ENCODE measurements at places on chromosomes 16 and 17. TPM values are rescaled to one million over a fixed set of nuclear protein-coding genes. Genes with fewer than 3 reads are reported as not detected.

The LDAF1 gene
- total RNA-seq, result 211 TPM

The ITGB4 gene
- total RNA-seq, result 543 TPM

The BAIAP3 gene
- total RNA-seq, result 6.2 TPM

The RHBDF2 gene
- 49.5 TPM for total RNA-seq

The UTS2R gene
- not detected for total RNA-seq

The ZNF689 gene
- total RNA-seq, result 5.4 TPM

The KRTAP4-6 gene
- 9.0 TPM for total RNA-seq

The MLLT6 gene
- 62.7 TPM for total RNA-seq

The SMYD4 gene
- 8.3 TPM for total RNA-seq

- peaks cover 87% of the 10 kb centered on the region for H3K27me3 ChIP-seq
- H3K36me3 ChIP-seq, result no peaks in the 10 kb centered on the region
- no peak overlapping the region for H3K27ac ChIP-seq
- no peaks in the 10 kb centered on the region for H3K4me1 ChIP-seq
- H3K4me3 ChIP-seq, result no peak overlapping the region
These were observed 159.1 kb upstream of the FOXF1 start for GRCh38 chr16:86351041-86351784.

DNA sequence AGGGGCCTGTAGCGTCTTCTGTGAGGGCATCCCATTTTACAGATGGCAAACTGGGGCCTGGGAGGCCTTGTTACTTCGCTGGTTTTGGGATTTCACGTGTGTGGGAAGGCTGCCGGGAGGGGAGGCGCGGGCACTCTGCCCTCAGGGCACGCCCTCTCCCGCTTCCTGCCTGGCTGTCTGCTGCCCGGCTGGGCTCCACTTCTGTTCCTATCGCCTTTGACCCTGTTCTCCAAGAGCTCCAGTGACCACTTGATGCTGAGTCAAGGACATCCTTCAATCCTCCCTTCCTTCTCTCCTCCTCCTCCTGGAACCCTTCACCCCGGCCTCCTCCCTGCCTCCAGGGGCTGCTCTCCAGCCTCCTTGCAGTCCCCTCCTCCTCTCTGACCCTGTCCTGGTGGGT, 16.0 kb downstream of the SPNS3 start:
- H3K27ac ChIP-seq, result no peak overlapping the region
- H3K4me1 ChIP-seq, result peaks cover 7% of the 10 kb centered on the region
- H3K27me3 ChIP-seq, result no peaks in the 10 kb centered on the region
- DNase-seq, result no peak
- no peak overlapping the region for H3K4me3 ChIP-seq

DNA sequence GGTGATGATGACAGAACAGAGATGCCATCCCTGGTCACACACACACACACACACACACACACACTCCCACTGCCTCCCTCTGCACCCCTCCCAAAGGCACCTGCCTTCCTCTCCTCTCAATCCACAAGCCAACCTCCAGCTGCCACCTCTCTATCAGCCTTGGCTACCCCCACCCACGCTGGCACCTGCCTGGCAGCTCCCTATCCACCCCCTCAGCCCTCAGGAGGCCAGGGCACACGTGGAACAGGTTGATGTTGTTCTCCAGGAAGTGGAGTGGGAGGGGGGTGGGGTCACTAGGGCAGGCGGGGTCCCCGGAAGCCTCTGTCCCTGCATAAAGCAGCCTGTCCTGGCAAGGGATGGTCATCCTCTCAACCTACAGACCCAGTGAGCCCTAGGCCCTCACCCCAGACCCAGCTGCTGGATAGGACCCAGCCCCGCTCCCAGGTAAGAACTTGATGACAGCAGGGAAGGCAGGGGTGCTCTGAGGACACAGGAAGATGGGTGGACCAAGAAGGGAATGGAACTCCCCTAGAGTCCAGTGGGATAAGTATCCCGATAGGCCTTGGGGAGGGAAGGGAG, at the start of gene GSDMA:
TSS of gene GSDMA (plus strand) at position 363 of the 579 bp plus-strand sequence. CDS start 2,684 bp downstream, outside the sequence.
- no peaks in the 10 kb centered on the region for H3K36me3 ChIP-seq
- no peak for DNase-seq
- H3K4me3 ChIP-seq, result no peak within 1 kb of the TSS

DNA sequence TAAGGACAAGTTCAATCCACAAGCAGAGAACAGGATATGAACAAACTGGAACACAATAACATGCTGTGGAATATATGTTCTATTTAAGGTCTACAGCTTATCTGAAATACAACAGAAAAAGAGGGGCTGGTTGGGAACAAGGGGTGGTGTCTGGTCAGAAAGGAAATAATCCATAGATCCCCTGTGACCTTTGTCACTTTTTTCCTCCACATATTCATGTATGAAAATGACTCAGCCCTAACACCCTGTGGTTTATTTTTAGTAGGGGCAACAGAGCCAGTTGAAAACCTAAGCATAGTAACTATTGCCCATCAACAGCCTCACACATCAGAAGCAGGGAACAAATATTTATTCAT, 12.3 kb upstream of the SPAG9 start:
- H3K36me3 ChIP-seq, result no peaks in the 10 kb centered on the region
- no peaks in the 10 kb centered on the region for H3K27me3 ChIP-seq
- H3K4me3 ChIP-seq, result no peak overlapping the region
- H3K27ac ChIP-seq, result no peak overlapping the region
- peaks cover 2% of the 10 kb centered on the region for H3K4me1 ChIP-seq
- DNase-seq, result no peak

DNA sequence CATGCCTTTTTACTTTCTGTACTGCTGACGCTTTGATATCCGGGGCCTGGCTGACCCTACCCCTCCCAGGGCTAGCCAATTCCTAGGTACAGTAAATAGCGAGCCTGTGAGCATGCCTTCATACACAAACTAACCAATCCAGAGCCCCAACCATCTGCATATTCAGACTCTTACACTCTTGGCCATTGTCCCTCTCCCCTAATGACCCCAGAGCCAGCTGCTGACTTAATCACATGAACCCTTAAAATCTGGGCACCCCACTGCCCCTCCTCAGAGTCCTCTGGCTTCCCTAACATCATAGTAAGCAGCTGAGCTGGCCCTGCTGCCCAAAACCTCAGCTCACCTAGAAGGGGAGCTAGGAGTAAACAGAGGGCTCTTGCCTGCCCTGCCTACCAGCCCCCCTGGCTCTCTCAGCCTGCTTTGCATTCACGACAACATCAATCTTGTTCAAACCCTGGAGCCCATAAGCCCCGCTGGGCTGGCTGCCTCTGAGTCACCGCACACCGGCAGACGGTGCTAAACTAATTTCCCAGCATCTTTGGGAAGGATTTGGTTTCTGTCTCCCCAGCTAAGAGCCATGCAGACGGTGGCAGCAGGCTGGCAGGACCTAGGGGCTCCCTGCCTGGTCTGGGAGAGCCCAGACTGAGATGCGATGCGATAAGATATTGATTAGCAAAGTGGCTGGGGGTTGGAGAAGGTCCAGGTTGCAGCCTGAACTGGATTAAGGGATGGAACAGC, 63.2 kb downstream of the CLEC19A start:
- H3K27ac ChIP-seq, result no peak overlapping the region
- peaks cover 43% of the 10 kb centered on the region for H3K27me3 ChIP-seq
- DNase-seq, result no peak
- H3K4me1 ChIP-seq, result no peaks in the 10 kb centered on the region

- no peaks in the 10 kb centered on the region for H3K4me1 ChIP-seq
- H3K27ac ChIP-seq, result no peak overlapping the region
- H3K27me3 ChIP-seq, result no peaks in the 10 kb centered on the region
- H3K4me3 ChIP-seq, result no peak overlapping the region
- H3K36me3 ChIP-seq, result no peaks in the 10 kb centered on the region
These were observed 124.0 kb downstream of the RGS9 start for GRCh38 chr17:65261152-65261551.

- H3K4me3 ChIP-seq, result no peak overlapping the region
- no peaks in the 10 kb centered on the region for H3K36me3 ChIP-seq
- peaks cover 7% of the 10 kb centered on the region for H3K4me1 ChIP-seq
- no peaks in the 10 kb centered on the region for H3K27me3 ChIP-seq
- no peak overlapping the region for H3K27ac ChIP-seq
These were observed 13.0 kb downstream of the SPIRE2 start for GRCh38 chr16:89841275-89841674.

- H3K27ac ChIP-seq, result no peak overlapping the region
- no peaks in the 10 kb centered on the region for H3K27me3 ChIP-seq
- DNase-seq, result no peak
- H3K4me3 ChIP-seq, result no peak overlapping the region
- H3K36me3 ChIP-seq, result no peaks in the 10 kb centered on the region
- H3K4me1 ChIP-seq, result peaks cover 24% of the 10 kb centered on the region
These were observed 222.3 kb downstream of the MSI2 start for GRCh38 chr17:57478478-57479250.

DNA sequence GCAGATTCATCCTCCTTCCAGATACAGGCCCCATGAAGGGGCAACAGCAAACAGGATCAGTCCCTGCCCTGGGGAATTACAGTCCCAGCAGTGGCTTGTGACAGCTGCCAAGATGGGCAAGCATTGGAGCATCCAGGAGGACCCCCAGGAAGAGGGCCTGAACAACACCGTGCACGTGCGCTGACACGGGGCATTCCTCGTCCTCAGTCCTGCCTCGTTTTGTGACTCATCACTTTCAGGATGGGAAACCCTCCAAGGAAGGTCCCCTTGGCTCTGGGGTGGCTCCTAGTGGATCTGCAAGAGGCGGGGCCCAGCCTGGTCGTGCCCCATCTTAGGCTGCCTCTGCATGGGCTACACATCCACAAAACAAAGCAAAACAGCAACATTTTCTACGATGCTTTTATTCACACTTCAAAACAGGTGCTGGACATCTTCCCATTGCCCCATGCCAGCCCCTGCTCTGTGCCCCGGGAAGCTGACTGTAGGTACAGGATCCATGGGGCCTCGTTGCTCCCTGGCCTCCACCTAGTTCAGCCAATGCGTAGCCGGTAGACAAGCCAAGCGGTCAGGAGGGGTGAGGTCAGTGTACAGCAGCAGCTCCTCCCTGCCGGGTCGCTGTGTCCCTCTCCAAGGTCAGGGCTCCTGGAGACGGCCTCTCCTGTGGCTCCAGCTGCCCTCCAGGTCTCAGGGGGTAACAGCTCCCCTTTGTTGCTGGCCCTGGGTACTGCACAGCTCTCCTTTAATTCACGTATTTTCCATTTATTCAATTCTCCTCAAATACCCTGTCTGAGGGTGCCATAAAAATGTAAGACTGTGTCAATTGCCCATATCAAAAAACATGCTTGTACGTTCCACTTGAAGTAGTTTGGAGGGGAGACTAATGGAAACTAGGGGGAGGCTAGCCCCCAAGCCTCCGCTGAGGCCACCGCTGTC, 32.2 kb downstream of the ACTG1 start:
- peaks cover 37% of the 10 kb centered on the region for H3K4me1 ChIP-seq
- H3K27me3 ChIP-seq, result no peaks in the 10 kb centered on the region
- no peak for DNase-seq

GRCh38 chr17:49680314-49680713, 2.4 kb upstream of the SPOP start:
- DNase-seq, result no peak
- peaks cover 24% of the 10 kb centered on the region for H3K4me1 ChIP-seq
- no peaks in the 10 kb centered on the region for H3K27me3 ChIP-seq
- no peak overlapping the region for H3K27ac ChIP-seq
- no peak overlapping the region for H3K4me3 ChIP-seq

DNA sequence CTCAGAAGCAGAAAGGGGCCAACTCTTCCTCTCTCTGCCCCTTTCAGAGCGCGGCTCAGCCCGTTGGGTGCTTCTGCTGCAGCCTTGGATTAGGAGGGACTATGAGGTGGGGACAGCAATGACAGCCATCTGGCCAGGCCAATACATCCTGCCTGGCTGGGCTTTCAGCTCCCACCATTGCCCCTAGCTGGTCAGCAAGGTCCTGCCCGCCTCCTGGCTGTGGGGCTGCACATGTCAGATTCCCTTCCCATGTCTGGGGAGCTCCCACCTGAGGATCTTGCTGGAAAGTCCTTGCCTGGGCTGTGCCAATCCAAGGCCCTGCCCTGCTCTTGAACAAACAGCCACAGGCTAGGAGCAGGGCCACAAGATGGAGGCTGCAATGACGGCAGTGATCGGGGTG, 8.3 kb downstream of the TRIM65 start:
- no peak overlapping the region for H3K4me3 ChIP-seq
- peaks cover 2% of the 10 kb centered on the region for H3K4me1 ChIP-seq
- no peak overlapping the region for H3K27ac ChIP-seq
- H3K27me3 ChIP-seq, result no peaks in the 10 kb centered on the region
- DNase-seq, result no peak
- peaks cover 38% of the 10 kb centered on the region for H3K36me3 ChIP-seq

DNA sequence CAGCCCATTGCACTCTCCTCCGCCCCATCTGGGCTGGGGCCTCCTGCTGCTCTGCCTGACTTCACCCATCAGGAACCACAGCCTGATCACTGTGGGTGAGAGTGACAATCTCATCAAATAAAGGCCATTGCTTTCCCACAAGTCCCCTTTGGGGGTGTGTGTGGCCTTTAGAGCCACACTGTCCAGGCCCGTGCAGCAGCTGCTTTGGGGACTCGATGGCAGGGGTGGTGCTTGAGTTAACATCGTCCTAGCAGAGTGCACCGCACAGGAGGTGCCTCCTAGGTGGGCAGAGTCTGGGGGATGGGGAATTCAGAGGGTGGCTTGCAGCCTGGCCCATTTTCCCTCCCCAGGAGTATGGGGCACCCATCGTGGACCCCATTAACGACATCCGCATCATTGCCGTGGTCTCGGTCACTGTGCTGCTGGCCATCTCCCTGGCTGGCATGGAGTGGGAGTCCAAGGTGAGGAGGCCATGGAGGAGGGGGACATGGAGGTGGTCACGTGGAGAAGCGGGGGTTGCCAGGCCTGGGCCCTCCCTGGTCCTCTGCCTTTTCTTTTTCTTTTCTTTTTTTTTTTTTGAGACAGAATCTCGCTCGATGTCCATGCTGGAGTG, 5.4 kb downstream of the SLC12A3 start:
- no peak overlapping the region for H3K4me3 ChIP-seq
- no peaks in the 10 kb centered on the region for H3K27me3 ChIP-seq
- no peaks in the 10 kb centered on the region for H3K36me3 ChIP-seq
- H3K4me1 ChIP-seq, result peaks cover 16% of the 10 kb centered on the region
- H3K27ac ChIP-seq, result no peak overlapping the region

DNA sequence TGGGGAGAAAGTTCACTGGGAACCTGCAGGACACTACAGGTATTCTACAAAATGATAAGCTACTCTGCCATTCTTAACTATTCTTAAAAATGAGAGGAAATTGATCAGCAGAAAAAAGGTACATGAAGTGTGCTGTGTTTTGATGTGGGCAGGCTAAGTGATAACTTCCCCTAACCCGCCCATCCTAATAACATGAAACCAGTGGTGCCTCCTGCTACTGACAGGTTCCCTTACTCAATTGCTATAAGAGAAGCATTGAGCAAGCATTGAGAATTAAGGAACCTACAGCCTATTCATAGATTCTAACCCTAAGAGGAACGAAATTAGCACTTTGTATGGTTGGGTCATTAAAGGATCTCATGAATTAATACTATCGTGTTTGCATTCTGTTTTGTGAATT, 18.9 kb downstream of the XYLT1 start:
- peaks cover 18% of the 10 kb centered on the region for H3K4me1 ChIP-seq
- no peak overlapping the region for H3K27ac ChIP-seq
- no peaks in the 10 kb centered on the region for H3K27me3 ChIP-seq
- no peak overlapping the region for H3K4me3 ChIP-seq
- no peaks in the 10 kb centered on the region for H3K36me3 ChIP-seq

DNA sequence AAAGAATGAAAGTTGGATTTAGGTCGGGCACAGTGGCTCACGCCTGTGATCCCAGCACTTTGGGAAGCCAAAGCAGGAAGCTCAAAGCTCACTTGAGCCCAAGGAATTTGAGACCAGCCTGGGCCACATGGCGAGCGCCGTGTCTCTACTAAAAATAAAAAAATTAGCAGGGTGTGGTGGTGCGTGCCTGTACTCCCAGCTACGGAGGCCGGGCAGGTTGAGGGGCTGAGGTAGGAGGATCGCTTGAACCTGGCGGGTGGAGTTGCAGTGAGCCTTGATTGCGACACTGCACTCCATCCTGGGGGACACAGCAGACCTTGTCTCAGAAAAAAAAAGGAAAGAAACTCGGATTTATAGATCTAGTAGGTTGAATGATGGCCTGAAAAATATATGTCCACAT, 37.4 kb upstream of the RPH3AL start:
- no peak for DNase-seq
- no peak overlapping the region for H3K4me3 ChIP-seq
- no peak overlapping the region for H3K27ac ChIP-seq
- peaks cover 13% of the 10 kb centered on the region for H3K4me1 ChIP-seq
- H3K27me3 ChIP-seq, result no peaks in the 10 kb centered on the region
